ENCODE measurements at places on chromosomes 6 and 20. TPM values are rescaled to one million over a fixed set of nuclear protein-coding genes. Genes with fewer than 3 reads are reported as not detected.
A peak's percentile ranks its signal among the peaks of the same experiment; 100 is the strongest.

The PXMP4 gene
- total RNA-seq = 5.6 TPM

The THBD gene
- 0.12 TPM for total RNA-seq

The TLDC2 gene
- total RNA-seq = not detected

GRCh38 chr6:127267646-127268625 is 1.3 kb downstream of the RNF146 start:
- peaks cover 41% of the 10 kb centered on the region for H3K4me1 ChIP-seq
- H3K4me3 ChIP-seq = peak overlapping the region; percentile 94
- H3K27me3 ChIP-seq = no peaks in the 10 kb centered on the region

DNA sequence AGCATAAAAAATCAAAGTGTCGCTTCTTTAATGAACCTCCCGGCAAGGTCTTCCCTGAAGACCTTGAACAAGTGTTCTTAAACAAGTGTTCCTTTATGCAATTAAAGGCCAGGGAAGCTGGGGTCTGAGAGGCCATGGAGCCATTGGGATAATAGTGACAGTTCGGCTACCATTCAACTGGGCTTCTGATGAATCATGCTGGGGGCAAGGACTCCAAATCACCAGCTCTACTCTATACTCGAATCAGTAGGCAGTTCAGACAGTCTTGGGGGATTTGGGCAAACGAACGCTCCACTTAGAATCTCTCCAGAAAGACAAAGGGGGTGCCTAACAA is 34.7 kb upstream of the EZR start:
- H3K36me3 ChIP-seq = no peaks in the 10 kb centered on the region
- no peak overlapping the region for H3K27ac ChIP-seq
- H3K27me3 ChIP-seq = no peaks in the 10 kb centered on the region
- H3K4me1 ChIP-seq = peaks cover 16% of the 10 kb centered on the region
- DNase-seq = no peak
- no peak overlapping the region for H3K4me3 ChIP-seq

DNA sequence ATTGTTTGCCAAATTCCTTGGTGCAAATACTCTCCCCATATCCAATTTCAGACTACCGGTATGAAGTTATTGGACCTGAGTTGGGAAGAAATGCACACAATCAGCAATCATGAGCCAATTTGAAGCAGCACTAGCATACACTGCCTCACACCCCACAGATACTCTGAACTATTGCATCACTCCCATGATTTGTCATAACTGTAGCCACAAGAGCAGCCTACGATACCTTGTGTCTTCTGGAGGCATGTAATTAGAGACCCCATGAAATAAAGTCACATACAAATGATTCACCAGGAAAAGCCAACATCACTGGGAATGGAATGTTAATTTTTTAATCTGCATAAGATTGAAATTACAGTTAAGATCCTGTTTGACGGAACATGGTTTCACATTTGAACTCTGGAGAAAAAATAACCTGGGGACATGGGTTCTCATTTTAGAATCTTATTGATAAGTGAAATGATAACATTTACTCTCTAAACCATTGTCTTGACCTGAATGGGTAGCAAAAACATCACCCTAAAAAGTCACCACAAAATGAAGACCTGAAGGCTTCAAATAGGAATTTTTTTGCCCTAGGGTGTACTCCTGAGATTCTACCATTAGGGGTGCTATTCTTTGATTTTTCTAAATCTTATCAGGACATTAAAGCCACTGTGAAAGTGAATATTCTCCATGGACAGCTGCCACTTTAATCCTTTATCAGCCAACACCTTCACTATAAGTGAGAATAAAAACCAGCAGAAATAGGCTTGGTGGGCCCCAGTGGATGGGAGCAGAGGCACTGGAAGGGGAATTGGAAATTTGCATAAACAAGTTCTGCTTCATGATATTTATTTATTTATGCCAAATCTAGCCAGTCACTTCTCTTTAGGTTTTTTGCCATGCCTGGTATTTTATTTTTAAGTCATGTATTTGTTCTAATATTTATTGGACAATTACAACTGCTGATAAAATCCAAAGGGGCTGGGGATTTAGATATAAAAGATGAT is 34.5 kb upstream of the HBS1L start:
- no peak overlapping the region for H3K27ac ChIP-seq
- H3K4me3 ChIP-seq = no peak overlapping the region
- no peak for DNase-seq
- no peaks in the 10 kb centered on the region for H3K36me3 ChIP-seq
- H3K4me1 ChIP-seq = no peaks in the 10 kb centered on the region

GRCh38 chr6:119078376-119079282 is at the start of gene FAM184A:
TSS of gene FAM184A (minus strand) at chr6:119078664. CDS start at chr6:119078299, 365 bp downstream.
- H3K4me3 ChIP-seq = peak within 1 kb of the TSS; percentile 92
- H3K27ac ChIP-seq = peak within 1 kb of the TSS; percentile 93
- peaks cover 13% of the 10 kb centered on the region for H3K36me3 ChIP-seq
- peaks cover 22% of the 10 kb centered on the region for H3K4me1 ChIP-seq
- DNase-seq = peak; percentile 67

DNA sequence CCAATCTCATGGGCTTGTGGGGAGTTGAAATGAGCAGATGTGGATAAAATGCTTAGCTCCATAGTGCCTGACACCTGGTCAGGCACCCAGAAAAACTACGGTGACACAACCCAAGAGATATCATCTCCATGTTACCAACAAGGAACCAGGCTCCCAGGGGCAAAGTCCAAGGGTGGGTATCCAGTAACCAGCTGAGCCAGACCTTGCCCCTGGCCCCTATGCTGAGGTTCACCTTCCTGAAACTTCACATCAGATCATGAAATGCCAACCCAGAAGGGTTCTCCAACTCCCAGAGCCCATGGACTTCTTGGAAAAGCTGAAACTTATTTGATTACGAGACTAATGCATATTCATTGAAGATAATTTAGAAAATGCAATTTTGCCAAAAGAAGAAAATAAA is 141.8 kb upstream of the KCNG1 start:
- no peaks in the 10 kb centered on the region for H3K4me1 ChIP-seq
- no peaks in the 10 kb centered on the region for H3K36me3 ChIP-seq
- DNase-seq = no peak
- no peak overlapping the region for H3K27ac ChIP-seq
- H3K27me3 ChIP-seq = peaks cover 11% of the 10 kb centered on the region
- H3K4me3 ChIP-seq = no peak overlapping the region

- no peak overlapping the region for H3K27ac ChIP-seq
- H3K27me3 ChIP-seq = no peaks in the 10 kb centered on the region
- H3K36me3 ChIP-seq = no peaks in the 10 kb centered on the region
- DNase-seq = no peak
- no peaks in the 10 kb centered on the region for H3K4me1 ChIP-seq
Measured at GRCh38 chr6:68757821-68758220, 122.7 kb downstream of the ADGRB3 start.

DNA sequence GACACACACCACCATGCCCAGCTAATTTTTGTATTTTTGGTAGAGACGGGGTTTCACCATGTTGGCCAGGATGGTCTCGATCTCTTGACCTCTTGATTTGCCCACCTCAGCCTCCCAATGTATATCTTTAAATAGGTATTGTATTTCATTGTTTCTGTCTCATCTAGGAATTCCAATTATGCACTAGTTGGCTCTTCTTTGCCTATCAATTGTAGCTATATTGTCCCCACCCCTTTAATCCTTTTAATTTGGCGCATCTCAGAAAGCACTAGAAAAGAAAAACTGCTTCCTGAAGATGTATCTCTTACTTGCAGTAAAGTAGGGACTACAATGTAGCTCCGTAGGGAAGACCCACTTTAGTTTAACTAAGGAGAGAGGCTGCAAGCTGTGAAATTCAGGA is 10.5 kb upstream of the MAVS start:
- H3K4me3 ChIP-seq = no peak overlapping the region
- no peaks in the 10 kb centered on the region for H3K27me3 ChIP-seq
- no peak overlapping the region for H3K27ac ChIP-seq
- DNase-seq = no peak

GRCh38 chr6:52555518-52556233 is 21.2 kb downstream of the TRAM2 start:
- H3K27me3 ChIP-seq = no peaks in the 10 kb centered on the region
- no peak overlapping the region for H3K4me3 ChIP-seq
- peaks cover 39% of the 10 kb centered on the region for H3K4me1 ChIP-seq
- no peak for DNase-seq
- H3K27ac ChIP-seq = no peak overlapping the region
- no peaks in the 10 kb centered on the region for H3K36me3 ChIP-seq

GRCh38 chr6:18165751-18166150 is 10.5 kb downstream of the KDM1B start:
- peaks cover 19% of the 10 kb centered on the region for H3K36me3 ChIP-seq
- no peak overlapping the region for H3K27ac ChIP-seq
- no peak for DNase-seq
- H3K4me1 ChIP-seq = no peaks in the 10 kb centered on the region
- H3K4me3 ChIP-seq = no peak overlapping the region

- H3K27me3 ChIP-seq = no peaks in the 10 kb centered on the region
- H3K36me3 ChIP-seq = no peaks in the 10 kb centered on the region
- peak overlapping the region; percentile 54 for H3K4me3 ChIP-seq
- peak overlapping the region; percentile 70 for H3K27ac ChIP-seq
- DNase-seq = no peak
- peaks cover 7% of the 10 kb centered on the region for H3K4me1 ChIP-seq
Measured at GRCh38 chr6:34527751-34528670, 28.1 kb downstream of the SPDEF start.

- no peaks in the 10 kb centered on the region for H3K36me3 ChIP-seq
- no peak overlapping the region for H3K27ac ChIP-seq
- H3K4me1 ChIP-seq = peaks cover 9% of the 10 kb centered on the region
- no peak for DNase-seq
- H3K27me3 ChIP-seq = peaks cover 15% of the 10 kb centered on the region
Measured at GRCh38 chr6:43893073-43893472, 123.1 kb downstream of the VEGFA start.

GRCh38 chr6:94894300-94894699 is 683.0 kb upstream of the MANEA start:
- H3K27me3 ChIP-seq = no peaks in the 10 kb centered on the region
- no peak overlapping the region for H3K4me3 ChIP-seq
- no peaks in the 10 kb centered on the region for H3K36me3 ChIP-seq

GRCh38 chr20:22686097-22686496 is 101.7 kb upstream of the FOXA2 start:
- peaks cover 63% of the 10 kb centered on the region for H3K27me3 ChIP-seq
- H3K27ac ChIP-seq = no peak overlapping the region
- no peak overlapping the region for H3K4me3 ChIP-seq
- H3K36me3 ChIP-seq = peaks cover 2% of the 10 kb centered on the region

GRCh38 chr6:68876792-68877493 is 241.9 kb downstream of the ADGRB3 start:
- H3K27me3 ChIP-seq = no peaks in the 10 kb centered on the region
- H3K27ac ChIP-seq = no peak overlapping the region
- no peak overlapping the region for H3K4me3 ChIP-seq
- peaks cover 4% of the 10 kb centered on the region for H3K36me3 ChIP-seq

GRCh38 chr6:84785671-84786070 is 21.3 kb upstream of the TBX18 start:
- no peaks in the 10 kb centered on the region for H3K4me1 ChIP-seq
- no peak for DNase-seq
- no peak overlapping the region for H3K4me3 ChIP-seq
- H3K27me3 ChIP-seq = peaks cover 84% of the 10 kb centered on the region

- H3K4me3 ChIP-seq = no peak overlapping the region
- peaks cover 37% of the 10 kb centered on the region for H3K27me3 ChIP-seq
- H3K36me3 ChIP-seq = no peaks in the 10 kb centered on the region
- no peaks in the 10 kb centered on the region for H3K4me1 ChIP-seq
- DNase-seq = no peak
- no peak overlapping the region for H3K27ac ChIP-seq
Measured at GRCh38 chr20:43066125-43066524, 123.6 kb downstream of the PTPRT start.
